T-cell (primary cell): ENCODE measurements at places on chromosomes 7 and 10. TPM values are rescaled to one million over a fixed set of nuclear protein-coding genes. Genes with fewer than 3 reads are reported as not detected.

DNA sequence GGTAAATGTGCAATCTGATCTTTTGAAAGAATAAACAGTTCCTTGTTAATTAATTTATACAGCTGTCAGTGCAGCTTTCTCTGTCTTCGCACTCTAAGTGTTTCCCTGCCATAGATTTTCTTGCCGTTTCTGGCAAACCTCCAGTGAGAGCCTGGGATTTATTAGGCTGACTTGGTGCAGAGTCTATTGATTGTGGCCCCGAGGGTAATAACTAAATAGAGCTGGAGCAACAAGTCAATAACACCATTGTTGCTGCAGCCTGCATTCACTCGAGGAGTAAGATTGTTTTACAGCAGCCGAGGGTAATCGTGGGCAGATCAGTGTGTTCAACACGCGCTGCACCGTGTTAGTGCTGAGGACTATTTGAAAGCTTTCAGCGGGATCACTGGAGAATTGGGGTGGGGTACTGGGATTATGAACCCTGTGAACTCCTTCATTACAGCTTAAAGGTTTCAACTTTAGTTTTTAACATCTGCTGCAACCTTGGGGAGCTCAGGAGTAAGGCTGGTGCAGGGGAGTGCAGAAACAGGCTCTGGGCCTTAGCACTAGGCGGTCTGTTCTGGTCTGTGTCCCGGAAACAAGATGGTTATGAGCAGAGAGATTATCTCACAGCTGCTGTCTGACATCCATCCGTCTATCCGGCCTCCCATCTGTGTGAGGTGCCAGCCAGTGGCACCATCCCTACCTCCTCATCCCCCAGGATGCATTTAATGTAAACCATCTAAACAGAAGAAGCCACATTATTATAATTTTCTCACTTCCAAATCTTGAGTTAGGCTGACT, 174.0 kb upstream of the TCF7L2 start:
- no peak for DNase-seq

DNA sequence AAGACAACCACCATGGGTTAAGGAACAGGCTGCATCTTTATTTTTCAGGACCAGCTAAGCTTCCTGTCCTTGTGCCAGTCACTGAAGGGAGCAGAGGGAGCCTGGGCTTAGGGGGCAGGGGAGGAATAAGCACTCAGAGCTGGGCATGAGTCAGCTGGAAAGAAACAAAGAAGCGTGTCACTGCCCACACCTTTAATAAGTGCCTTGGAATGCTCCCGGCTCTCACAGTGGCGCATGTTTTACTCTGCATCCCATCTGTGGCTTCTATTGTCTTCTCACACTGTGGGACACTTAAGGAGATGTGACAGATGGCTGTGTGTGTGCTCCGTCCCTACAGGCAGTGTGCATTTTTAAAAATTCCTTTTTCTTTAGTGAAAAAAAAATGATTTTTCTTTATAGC, 71.7 kb downstream of the MTURN start:
- no peak for DNase-seq

DNA sequence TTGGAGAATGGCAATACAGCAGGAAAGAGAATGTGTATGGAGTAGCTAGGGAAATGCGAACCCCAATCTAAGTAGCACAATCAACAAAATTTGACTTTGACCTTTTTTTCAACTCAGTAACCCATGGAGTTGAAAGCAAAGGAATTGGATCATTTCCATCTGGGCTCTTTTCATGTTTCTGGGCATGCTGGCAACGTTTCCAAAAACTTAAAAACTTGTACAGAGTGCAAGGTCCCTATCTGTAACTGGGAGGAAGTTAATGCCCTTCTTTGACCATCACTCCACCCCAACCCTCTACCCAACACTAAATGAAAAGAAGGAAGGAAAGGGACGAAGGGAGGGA, 1.3 kb upstream of the HIBADH start:
- no peak for DNase-seq

Gene TAS2R3
- 3.3 TPM for total RNA-seq

GRCh38 chr10:23543691-23544380, 105.0 kb downstream of the OTUD1 start:
- DNase-seq: no peak

Gene TBXAS1
- total RNA-seq: 11.6 TPM
